ENCODE measurements at places on chromosomes 11 and 22.

DNA sequence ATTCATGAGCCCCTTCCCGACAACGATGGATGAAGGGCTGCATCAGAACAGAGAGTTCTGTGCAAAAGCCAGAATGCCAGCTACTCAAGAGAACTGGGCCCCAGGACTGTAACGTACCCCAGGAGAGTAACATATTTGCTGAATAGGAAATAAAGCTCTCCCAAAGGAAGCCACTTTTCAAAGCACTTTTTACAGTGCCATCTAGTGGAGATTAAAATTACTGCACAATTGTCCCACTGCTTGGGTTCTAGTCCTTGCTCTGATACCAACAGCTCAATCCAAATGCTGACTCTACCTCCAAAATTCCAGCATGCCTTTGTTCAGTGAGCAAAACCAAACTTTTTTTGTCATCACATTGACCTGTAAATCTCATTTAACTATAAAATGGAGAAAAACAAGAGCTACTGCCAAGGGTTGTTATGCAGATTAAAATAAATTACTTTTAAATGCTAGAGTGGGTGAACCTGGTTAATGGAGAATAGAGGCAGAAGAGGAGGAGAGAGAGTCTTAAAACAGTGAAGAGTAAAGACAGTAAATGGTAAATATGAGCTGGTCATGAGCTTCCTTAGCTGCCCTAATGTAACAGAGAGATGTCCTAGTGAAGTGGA is 87.6 kb upstream of the FSHB start:
- no peak for DNase-seq

DNA sequence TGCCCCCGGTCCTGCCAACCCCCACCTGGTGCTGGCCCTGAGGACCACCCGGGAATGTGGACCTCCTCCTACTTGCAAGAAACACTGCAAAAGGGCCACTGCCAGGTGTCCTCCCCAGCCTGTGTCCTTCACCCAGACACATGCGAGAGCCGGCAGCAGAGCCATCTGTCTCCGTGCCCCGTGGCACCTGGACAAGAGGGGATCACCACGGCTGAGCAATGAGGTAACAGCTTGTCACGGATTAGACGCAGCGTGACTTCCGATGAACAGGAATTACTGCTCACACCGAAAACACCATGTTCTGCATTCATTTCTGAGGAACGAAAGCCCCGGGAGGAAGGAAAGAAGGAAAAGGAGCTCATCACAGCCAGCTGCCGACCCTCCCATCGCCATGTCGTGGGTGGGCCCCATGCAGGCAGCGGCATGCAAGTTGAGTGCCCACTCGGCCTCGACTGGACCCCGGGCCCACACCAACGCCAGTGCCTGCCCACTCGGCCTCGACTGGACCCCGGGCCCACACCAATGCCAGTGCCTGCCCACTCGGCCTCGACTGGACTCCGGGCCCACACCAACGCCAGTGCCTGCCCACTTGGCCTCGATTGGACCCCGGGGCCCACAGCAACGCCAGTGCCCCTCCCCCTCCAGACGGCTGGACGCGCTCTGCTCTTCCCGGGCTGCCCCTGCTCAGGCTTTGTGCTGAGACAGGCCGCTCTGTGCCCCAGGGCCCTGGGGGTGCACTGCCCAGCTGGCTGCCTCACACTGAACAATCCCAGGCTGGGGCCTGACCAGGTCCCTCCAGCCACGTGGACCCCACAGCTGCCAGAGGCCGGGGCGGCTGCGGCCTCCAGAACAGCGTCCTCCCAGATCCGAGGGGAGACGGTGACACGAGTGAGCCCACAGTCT is 22.0 kb downstream of the CHID1 start:
- no peak for DNase-seq

DNA sequence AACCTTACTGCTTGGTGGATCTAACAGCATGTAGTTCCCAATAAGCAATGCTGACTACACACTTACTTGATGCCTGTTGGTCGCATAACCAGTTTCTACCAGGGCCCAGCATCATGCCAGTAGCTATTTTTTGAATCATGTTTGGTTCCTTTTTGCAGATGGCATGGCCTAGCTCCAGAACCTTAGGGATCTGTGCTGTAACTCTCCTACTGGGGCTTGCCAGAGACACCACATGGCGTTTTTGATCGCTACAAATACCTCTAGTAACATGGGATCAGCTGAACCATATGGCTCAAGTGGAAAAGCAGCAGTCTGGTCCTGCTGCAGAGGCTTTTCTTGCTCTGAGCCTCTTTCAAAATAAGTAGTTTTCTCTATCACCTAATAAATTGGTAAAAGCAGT is 654.6 kb upstream of the API5 start:
- DNase-seq: no peak

GRCh38 chr11:107683061-107683460 is 28.8 kb downstream of the SLN start:
- no peak for DNase-seq

- no peak for DNase-seq
Observed at GRCh38 chr22:48717076-48717810, 1110.4 kb downstream of the BRD1 start.

GRCh38 chr22:27995801-27996528 is 76.9 kb upstream of the PITPNB start:
- peak; percentile 12 for DNase-seq

GRCh38 chr11:72231396-72232259 is 7.1 kb downstream of the INPPL1 start:
- DNase-seq: no peak

DNA sequence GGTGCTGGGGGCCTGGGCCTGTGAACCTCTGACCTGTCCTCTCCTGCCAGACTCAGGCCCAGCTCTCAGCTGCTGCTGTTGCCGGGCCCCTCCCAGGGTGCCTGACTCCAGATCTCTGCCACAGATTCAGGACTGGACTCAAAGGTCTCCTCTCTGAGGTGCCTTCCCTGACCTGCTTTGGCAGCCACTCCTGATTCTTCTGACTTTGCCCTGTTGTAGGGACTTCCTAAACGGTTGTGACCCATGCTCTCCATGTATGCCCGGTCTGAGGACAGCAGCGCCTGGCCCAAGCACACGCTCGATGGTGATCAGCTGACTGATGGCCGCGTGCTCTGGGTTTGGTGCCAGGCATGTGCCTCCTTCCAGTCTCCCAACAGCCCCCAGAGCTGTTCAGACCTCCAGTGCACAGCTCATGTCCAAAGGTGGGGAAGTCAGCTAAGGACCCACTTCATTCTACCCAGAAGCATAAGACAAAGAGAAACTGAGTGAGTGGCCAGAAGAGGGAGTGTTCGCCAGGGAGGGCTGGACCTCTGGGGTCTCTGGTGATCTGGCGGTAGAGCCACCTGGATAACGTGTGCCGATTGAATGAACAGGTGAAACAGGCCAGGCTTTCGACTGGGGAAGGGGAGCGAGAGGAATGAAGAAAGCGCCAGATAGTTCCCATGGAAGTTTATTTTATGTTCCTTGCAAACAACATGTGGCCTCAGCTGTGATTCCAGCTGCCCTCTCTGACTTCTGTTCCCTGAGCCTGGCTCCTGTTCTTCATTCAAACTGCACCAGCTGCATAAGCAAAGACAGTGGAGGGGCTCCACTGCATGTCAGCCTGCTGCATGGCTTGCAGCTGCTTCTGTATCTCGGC is 8.1 kb upstream of the TOP3B start:
- no peak for DNase-seq

GRCh38 chr11:132886335-132886734 is 646.0 kb downstream of the OPCML start:
- DNase-seq: no peak

- DNase-seq: no peak
Observed at GRCh38 chr11:111797145-111797581, 31.0 kb upstream of the PPP2R1B start.

DNA sequence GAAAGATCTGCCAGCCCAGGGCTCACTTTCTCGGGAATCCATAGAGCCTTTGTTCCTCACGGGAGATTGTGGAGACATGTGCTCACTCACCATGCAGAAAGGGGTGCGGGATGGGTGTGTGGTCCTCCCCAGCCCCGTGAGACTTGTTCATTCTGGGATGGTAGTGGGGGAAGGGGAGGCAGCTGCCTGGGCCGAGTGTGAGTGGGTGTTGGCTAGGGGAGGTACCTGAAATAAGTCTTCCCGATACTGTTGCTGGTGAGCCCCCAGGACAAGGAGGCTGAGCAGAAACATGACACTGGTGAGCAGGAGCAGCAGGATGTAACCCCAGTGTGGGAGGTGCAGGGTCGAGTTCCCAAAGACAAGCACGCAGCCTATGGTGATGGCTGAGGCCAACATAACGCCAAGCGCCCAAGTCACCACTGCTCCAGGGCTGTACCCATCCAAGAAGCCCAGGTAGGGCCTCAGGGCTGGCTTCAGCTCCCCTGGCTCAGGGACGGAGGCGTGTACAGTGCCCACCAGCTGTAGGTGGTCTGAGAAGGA is 2.8 kb downstream of the SLC7A4 start:
- DNase-seq: no peak

- no peak for DNase-seq
Observed at GRCh38 chr11:13891911-13892310, 70.6 kb upstream of the SPON1 start.

- DNase-seq: no peak
Observed at GRCh38 chr11:9660886-9661285, 3.0 kb upstream of the SWAP70 start.

DNA sequence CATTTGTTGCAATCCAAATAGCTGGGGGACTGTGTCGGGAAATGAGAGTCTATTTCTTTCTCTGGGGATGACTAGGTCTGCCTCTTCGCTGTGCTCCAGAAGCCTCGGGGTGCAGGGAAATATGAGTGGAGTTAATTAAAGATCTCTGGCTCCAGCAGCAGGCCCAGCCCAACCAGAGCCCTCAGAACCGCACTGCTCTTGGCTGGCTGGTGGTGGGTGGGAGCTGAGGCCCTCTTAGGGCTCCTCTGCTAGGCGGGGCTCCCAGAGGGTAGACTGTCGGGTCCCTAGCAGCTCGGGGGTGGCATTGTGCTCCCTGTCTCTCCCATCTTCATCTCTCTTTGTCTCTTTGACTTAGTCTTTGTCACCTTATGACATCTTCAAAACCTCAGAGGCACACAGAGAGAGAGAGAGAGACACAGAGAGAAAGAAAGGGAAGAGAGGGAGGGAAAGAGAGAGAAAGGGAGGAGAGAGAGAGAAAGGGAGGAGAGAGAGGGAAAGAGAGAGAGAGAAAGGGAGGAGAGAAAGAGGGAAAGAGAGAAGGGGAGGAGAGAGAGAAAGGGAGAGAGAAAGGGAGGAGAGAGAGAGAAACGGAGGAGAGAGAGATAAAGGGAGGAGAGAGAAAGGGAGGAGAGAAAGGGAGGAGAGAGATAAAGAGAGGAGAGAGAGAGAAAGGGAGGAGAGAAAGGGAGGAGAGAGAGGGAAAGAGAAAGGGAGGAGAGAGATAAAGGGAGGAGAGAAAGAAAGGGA is 20.2 kb downstream of the MPPED1 start:
- no peak for DNase-seq

DNA sequence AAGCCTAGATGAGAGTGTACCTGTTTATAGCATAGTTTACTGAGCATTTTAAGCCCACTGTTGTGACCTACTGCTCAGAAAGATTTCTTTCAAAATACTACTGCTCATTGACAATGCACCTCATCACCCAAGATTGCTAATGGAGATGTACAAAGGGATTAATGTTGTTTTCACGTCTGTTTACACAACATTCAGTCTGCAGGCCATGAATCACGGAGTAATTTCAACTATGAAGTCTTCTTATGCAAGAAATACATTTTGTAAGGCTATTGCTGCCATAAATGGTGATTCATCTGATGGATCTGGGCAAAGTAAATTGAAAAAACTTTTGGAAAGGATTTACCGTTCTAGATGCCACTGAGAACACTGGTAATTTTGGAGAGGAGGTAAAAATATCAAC is 112.9 kb downstream of the KIF18A start:
- DNase-seq: no peak

GRCh38 chr11:13318498-13319295 is 41.1 kb downstream of the BMAL1 start:
- no peak for DNase-seq

DNA sequence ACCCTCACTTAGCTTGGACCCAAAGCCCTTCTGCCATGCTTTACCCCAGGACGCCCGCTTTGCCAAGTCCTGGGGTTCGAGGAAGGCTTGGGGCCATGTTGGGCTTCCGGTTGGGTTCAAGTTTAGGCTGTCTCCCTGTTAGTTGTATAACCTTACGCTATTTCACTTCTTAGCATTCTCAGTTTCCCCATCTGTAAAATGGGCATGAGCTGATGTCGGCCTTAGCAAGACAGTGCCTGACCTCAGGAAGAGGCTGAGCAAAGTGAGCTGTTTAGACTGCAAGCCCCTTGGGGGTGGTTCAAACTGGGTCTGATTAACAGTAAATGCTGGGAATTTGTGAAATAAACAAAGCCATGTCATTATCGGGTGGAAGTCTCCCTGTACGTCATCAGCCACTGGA is 3.2 kb upstream of the FGF4 start:
- no peak for DNase-seq

DNA sequence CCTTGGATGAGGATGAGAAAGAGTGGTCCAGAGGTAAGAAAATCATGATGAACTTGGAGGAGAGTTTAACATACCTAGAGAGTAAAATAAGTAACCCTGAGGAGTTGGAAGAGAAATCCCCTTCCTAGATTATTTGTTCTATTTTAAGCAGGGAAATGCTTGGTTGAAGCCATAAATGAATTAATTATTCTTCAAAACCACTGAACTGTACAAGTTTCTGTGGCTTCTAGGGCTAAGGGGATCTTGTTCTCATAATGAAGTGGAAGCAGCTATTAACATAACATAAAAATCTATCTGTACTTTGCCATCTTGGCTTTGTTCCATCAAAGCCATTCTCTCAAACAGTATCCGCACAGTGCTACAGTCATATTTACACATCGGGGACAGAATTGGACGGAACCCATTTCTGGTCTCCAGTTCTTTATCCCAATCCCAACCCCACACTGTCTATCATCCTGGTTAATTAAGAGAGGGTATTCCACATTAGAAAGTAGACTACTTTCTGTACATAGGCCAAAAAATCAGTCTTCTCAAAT is 14.5 kb upstream of the ARHGAP42 start:
- DNase-seq: no peak

GRCh38 chr11:64691543-64691942 is 31.5 kb downstream of the NRXN2 start:
- DNase-seq: no peak

GRCh38 chr22:31923747-31924146 is 20.6 kb upstream of the YWHAH start:
- no peak for DNase-seq

GRCh38 chr11:20162824-20163782 is 2.8 kb upstream of the DBX1 start:
- no peak for DNase-seq

- peak; percentile 95 for DNase-seq
Observed at GRCh38 chr22:46674367-46674781, 54.2 kb downstream of the GRAMD4 start.

DNA sequence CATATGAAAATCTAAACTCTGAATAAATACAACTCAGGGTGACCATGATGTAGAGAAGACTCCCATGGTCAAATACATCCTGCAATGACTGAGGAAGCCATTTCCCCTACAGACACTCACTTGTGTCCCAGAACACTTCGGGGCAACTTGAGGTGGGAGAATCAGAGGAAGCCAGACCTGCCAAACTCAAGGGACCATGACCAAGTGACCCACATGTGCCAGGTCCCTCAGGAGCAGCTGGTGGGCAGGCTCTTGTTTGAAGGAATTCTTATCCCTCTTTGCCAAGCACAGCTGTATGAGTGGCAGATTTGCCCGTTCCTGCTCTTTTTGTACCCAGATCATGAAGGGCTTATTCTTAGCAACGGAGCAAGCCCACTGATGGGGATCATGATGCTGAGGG is 17.8 kb downstream of the SPATA19 start:
- no peak for DNase-seq
